NCI-H1436 (cell line): ENCODE measurements at places on chromosomes 3 and 15.

DNA sequence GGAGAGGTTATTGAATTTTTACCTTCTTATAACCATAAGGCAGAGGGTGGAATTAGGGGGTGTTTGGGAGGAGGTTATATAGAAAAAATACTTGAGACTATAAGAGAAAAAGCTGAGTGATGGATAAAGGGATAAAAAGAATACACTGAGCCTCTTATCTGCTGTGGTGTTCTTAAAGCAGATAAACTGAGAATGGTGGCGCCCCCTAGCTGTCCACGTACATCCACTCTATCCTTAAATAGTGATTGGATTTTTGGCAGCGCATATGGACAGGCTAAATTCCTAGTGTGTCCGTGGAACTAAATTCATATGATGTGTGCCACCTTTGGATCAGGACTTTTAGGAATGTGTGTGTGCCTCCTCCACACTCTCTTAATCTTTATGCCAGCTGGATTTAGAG is 121.1 kb downstream of the OXSM start:
- no peak for DNase-seq

- no peak for DNase-seq
Measured at GRCh38 chr3:43966126-43966525, 275.4 kb downstream of the ABHD5 start.

GRCh38 chr15:51229907-51230330 is 108.5 kb downstream of the CYP19A1 start:
- peak; percentile 21 for DNase-seq

GRCh38 chr15:66713843-66714508 is 11.9 kb downstream of the SMAD6 start:
- no peak for DNase-seq

- DNase-seq = no peak
Measured at GRCh38 chr3:122066331-122067213, 11.4 kb downstream of the CD86 start.

GRCh38 chr15:49239105-49239504 is 69.1 kb downstream of the GALK2 start:
- no peak for DNase-seq

- no peak for DNase-seq
Measured at GRCh38 chr3:86658876-86659275, 332.1 kb downstream of the VGLL3 start.

DNA sequence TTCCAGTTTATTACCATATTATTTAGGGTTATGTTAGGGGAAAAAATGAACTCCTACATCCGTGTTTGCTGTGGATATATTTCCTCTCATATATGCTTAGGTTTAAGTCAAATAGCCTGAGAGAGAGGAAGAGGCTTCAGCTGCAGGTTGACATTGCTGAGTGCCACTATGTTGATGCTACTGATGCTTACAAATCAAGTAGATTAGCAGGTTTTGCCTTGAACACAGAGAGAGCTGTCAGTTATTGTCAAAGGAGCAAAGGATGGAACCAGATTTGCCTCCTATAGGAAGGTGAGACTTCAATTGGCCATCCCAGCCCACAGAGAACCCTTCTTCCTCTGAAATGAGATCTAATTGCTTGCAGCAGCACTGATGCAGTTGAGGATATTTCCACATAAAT is 339.2 kb downstream of the CADM2 start:
- no peak for DNase-seq

DNA sequence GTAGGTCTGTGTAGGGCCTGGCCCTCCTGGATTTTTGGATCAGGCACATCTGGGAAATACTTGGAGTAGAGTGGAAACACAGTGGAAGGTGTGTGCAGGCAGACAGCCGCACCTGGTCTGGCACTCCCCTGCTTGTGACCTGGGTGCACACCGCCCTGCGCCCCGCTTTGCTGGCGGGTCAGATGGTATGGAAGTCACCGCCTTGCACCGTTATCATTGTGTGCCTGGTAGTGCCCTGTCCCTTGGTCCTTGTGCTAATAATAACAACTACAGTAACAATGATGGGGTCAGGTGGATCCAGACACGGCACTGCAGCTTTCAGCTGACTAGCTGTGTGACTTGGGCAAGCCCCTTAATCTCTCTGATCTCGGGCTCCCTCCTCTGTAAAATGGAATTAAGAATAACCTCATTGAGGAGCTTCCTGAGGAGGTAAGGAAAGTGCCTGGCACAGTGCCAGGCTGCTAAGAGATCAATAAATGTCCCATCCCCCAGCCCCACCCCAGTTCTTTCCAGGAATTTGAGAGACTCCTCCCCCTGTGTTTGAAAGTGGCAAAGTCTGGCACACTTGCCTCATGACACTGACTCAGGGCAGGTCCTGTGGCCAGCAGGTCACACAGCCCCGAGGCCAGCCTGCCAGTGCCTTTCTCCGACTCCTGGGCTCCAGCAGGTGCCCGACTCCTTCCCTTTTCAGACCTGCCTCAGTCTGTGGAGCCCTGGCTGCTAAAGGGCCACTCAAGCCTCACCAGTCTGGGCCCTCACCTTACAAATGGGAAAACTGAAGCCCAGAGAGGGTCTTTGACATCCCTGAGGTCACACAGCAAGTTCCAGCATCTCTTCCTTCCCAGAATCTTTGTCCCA is 9.8 kb downstream of the ISG20 start:
- no peak for DNase-seq

GRCh38 chr15:87490666-87491065 is 765.9 kb downstream of the NTRK3 start:
- no peak for DNase-seq
